Central memory CD8-positive, alpha-beta T cell (primary cell): ENCODE measurements at places on chromosomes 4 and X.

DNA sequence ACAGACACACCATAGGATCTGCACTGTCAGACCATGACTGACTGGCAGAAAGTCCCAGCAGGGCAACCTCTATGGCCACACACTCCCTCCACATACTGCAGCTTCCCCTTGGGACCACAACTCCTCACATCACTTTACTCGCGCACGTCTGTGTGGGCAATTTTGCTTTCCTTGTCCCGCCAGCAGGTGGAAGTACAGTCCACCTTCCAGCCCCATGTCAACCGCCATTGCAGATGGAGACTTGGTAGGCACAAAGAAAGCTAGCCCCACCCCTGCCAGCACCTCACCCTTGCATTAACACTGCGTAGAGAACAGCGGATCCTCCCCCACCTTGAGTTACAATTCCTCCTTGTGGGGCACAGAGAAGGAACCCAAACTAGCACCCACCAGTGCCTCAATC lies 74.4 kb upstream of the NAP1L2 start:
- H3K4me1 ChIP-seq: no peaks in the 10 kb centered on the region
- H3K27ac ChIP-seq: no peak overlapping the region
- H3K36me3 ChIP-seq: peaks cover 3% of the 10 kb centered on the region

- DNase-seq: no peak
- peaks cover 16% of the 10 kb centered on the region for H3K4me1 ChIP-seq
- peaks cover 4% of the 10 kb centered on the region for H3K36me3 ChIP-seq
- no peak overlapping the region for H3K27ac ChIP-seq
- no peak overlapping the region for H3K4me3 ChIP-seq
Measured at GRCh38 chr4:83276299-83277040, 8.1 kb downstream of the COQ2 start.

DNA sequence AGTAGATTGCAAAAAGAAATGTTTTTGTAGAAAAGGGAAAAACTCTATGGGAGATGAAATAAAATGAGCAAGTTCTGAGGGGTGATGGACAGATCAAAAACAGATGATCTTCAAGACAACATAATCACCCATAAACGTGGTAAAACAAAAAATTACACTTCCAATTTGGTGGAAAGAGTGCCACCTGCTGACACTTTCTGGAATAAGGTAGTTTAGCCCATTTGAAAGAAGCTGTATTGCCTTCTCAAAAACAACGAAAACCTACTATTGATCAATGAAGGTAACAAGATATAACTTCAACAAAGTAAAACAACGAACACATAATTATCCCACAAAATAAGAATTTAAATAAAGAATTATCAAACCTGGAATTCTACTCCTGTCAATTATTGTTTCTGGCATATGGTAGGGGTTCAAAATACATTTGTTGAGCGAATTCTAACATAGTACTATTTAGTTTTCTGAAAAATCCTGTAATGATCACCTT lies 2.5 kb downstream of the COQ2 start:
- H3K27ac ChIP-seq: peak overlapping the region; percentile 38
- peaks cover 7% of the 10 kb centered on the region for H3K36me3 ChIP-seq
- DNase-seq: peak; percentile 53
- peaks cover 32% of the 10 kb centered on the region for H3K4me1 ChIP-seq
- H3K4me3 ChIP-seq: no peak overlapping the region
- H3K27me3 ChIP-seq: no peaks in the 10 kb centered on the region

- no peak overlapping the region for H3K4me3 ChIP-seq
- no peak for DNase-seq
- H3K36me3 ChIP-seq: peaks cover 7% of the 10 kb centered on the region
- no peak overlapping the region for H3K27ac ChIP-seq
- no peaks in the 10 kb centered on the region for H3K27me3 ChIP-seq
Measured at GRCh38 chrX:119614776-119615175, 8.6 kb upstream of the NKRF start.

GRCh38 chrX:40945361-40945713 lies 139.9 kb upstream of the USP9X start:
- no peak for DNase-seq
- H3K27ac ChIP-seq: no peak overlapping the region
- H3K36me3 ChIP-seq: no peaks in the 10 kb centered on the region
- H3K4me3 ChIP-seq: no peak overlapping the region
- H3K27me3 ChIP-seq: no peaks in the 10 kb centered on the region

GRCh38 chr4:126719852-126720251 lies 912.9 kb upstream of the INTU start:
- no peak overlapping the region for H3K27ac ChIP-seq
- H3K4me1 ChIP-seq: no peaks in the 10 kb centered on the region
- DNase-seq: no peak
- no peak overlapping the region for H3K4me3 ChIP-seq
- H3K27me3 ChIP-seq: no peaks in the 10 kb centered on the region
- no peaks in the 10 kb centered on the region for H3K36me3 ChIP-seq

- H3K4me1 ChIP-seq: no peaks in the 10 kb centered on the region
- H3K27me3 ChIP-seq: no peaks in the 10 kb centered on the region
- no peak overlapping the region for H3K27ac ChIP-seq
Measured at GRCh38 chr4:164383358-164384220, 370.3 kb upstream of the SMIM31 start.

- DNase-seq: no peak
- no peak overlapping the region for H3K27ac ChIP-seq
- H3K4me1 ChIP-seq: no peaks in the 10 kb centered on the region
- no peaks in the 10 kb centered on the region for H3K27me3 ChIP-seq
Measured at GRCh38 chrX:12868747-12869146, 1.9 kb downstream of the TLR7 start.

GRCh38 chr4:187218705-187219245 lies 495.1 kb upstream of the FAT1 start:
- no peak overlapping the region for H3K27ac ChIP-seq
- H3K27me3 ChIP-seq: no peaks in the 10 kb centered on the region
- no peak overlapping the region for H3K4me3 ChIP-seq

GRCh38 chr4:2723751-2724150 lies 32.4 kb downstream of the TNIP2 start:
- peak overlapping the region; percentile 86 for H3K27ac ChIP-seq
- no peak overlapping the region for H3K4me3 ChIP-seq
- DNase-seq: no peak
- H3K36me3 ChIP-seq: peaks cover 45% of the 10 kb centered on the region
- H3K4me1 ChIP-seq: peaks cover 15% of the 10 kb centered on the region
- no peaks in the 10 kb centered on the region for H3K27me3 ChIP-seq

GRCh38 chr4:69800599-69800998 lies 40.2 kb upstream of the SULT1B1 start:
- H3K27ac ChIP-seq: no peak overlapping the region
- no peak overlapping the region for H3K4me3 ChIP-seq
- no peaks in the 10 kb centered on the region for H3K36me3 ChIP-seq
- DNase-seq: no peak

DNA sequence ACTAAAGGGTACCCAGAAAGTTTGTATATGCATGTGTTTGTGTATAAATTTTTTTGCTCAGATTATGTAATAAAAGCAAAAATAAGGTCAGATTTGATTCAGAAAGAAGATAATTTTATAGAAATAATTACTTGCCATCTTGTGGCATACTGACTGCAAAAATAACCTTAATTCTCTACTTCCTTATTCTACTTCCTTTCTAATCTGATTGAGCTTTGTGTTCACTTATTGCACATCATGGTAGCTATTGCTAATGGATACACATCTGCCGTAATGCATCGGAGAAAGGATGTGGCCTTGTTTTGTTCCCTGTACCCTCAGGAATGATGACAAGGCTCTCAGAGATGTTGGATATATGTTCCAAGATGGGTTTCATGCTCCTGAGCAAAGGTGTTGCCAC lies 10.5 kb upstream of the GNPDA2 start:
- peaks cover 69% of the 10 kb centered on the region for H3K27me3 ChIP-seq
- DNase-seq: no peak
- H3K4me1 ChIP-seq: no peaks in the 10 kb centered on the region
- H3K4me3 ChIP-seq: no peak overlapping the region

DNA sequence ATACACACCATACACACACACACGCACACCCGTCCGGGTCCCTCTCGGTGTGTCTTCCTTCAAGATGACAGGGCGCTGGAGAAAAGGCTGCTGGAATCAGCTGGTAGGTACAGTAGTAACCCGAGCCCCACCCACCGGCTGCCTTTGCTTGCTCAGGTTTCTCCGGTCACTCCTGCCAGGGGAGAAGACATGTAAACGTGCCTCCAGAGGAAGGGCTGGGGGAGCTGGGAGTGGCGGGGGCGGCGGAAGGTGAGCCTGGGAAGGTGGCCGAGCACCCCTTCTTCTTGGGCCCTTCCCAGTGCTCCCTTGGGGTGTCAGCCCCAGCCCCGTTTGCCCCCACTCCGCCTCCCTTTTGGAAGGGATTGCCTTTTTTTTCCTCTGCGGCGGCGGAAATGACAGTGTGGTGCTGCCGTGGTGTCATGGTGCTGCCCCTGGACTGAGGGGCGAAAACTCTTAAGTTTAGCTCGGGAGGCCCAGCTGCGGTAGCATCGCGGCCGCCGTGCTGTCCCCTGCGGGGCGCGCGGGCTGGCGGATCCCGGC lies at the start of gene MID2:
TSS of gene MID2 (plus strand) at position 169 of the 540 bp plus-strand sequence. CDS start 561 bp downstream, outside the sequence.
- peak within 1 kb of the TSS; percentile 86 for H3K27ac ChIP-seq
- peak within 1 kb of the TSS; percentile 82 for H3K4me3 ChIP-seq
- no peaks in the 10 kb centered on the region for H3K27me3 ChIP-seq
- peaks cover 32% of the 10 kb centered on the region for H3K4me1 ChIP-seq

DNA sequence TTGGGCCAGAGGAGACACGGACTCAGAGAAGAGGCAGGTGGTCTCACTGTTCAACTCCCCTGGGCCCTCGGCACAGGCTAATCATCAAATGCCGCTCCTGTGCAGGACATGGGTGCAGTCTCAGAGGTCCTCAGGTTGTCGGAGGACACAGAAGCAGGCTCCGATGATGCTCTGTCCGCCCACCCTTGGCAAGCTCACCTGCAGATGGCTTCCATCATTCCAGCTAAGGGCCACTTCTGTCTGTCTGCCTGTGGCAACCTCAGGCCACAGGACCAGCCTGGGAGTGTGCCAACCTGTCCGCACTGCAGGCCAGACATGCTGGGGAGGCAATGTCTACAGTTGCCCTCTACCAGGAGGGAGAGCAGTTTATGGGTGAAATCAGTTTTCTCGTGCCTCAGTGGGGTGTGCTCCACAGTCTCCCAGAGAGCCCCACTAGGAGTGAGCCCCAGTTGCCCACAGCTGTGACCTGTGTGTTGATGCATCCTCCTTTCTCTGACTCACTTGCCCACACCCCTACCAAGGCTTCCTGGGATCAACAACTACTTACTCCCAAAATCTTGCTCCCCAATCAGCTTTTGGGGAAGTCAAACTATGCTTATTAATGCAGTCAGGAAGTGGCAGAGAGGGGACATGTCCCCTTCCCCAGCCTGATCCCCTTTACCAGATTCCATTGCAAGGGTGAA lies 55.9 kb downstream of the HTRA3 start:
- H3K4me1 ChIP-seq: no peaks in the 10 kb centered on the region
- no peaks in the 10 kb centered on the region for H3K27me3 ChIP-seq
- H3K36me3 ChIP-seq: peaks cover 2% of the 10 kb centered on the region
- no peak for DNase-seq
- H3K4me3 ChIP-seq: no peak overlapping the region
- no peak overlapping the region for H3K27ac ChIP-seq

GRCh38 chr4:117331817-117332216 lies 246.4 kb upstream of the TRAM1L1 start:
- H3K4me3 ChIP-seq: no peak overlapping the region
- no peaks in the 10 kb centered on the region for H3K4me1 ChIP-seq
- no peaks in the 10 kb centered on the region for H3K27me3 ChIP-seq
- no peak for DNase-seq

- H3K4me3 ChIP-seq: no peak overlapping the region
- peaks cover 1% of the 10 kb centered on the region for H3K4me1 ChIP-seq
- DNase-seq: no peak
- H3K36me3 ChIP-seq: no peaks in the 10 kb centered on the region
- H3K27me3 ChIP-seq: no peaks in the 10 kb centered on the region
Measured at GRCh38 chrX:131821945-131822622, 201.0 kb upstream of the STK26 start.

- H3K4me1 ChIP-seq: no peaks in the 10 kb centered on the region
- no peak for DNase-seq
- H3K27me3 ChIP-seq: no peaks in the 10 kb centered on the region
- H3K36me3 ChIP-seq: no peaks in the 10 kb centered on the region
Measured at GRCh38 chrX:10395643-10396042, 224.7 kb downstream of the MID1 start.

DNA sequence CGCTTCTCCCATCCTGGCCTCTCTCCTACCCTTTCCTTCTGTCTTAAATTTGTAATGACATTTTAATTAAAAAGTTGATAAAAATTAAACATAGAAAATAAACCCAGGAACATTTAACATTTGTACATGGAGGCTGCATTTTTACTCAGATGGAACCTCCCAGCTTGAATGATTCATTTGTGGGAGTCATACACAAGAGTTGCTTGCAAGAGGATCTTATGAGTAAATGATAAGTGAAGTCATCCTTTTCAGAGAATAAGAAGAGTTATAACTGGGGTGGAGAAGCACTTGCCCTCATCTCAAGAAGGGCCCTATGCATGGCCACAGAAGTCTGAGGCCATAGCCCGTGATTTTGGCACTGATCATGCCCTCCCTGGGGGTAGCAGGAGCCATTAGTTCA lies 482.9 kb upstream of the BOD1L1 start:
- no peak for DNase-seq
- H3K27ac ChIP-seq: no peak overlapping the region
- no peaks in the 10 kb centered on the region for H3K4me1 ChIP-seq
- H3K36me3 ChIP-seq: no peaks in the 10 kb centered on the region
- no peak overlapping the region for H3K4me3 ChIP-seq
- no peaks in the 10 kb centered on the region for H3K27me3 ChIP-seq

DNA sequence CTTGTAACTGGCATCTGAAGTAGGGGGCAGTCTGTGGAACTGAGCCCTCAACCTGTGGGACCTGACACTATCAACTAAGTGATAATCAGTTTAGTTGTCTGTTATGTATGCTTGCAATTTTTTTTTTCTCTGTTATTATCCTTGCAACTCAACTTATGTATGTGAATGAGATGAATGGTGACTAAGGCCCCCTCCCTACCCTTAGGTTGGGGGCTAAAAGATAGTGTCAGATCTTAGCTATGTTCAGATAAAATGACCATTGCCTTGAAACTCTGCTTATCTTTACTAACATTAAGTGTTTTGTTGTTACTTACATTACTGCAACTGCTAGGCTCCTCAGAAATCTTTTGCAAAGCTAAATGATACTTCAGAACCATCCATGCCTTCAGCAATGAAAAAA lies 31.5 kb downstream of the TMEM184C start:
- no peak overlapping the region for H3K4me3 ChIP-seq
- H3K27me3 ChIP-seq: no peaks in the 10 kb centered on the region
- no peak for DNase-seq
- H3K36me3 ChIP-seq: peaks cover 15% of the 10 kb centered on the region
- H3K27ac ChIP-seq: peak overlapping the region; percentile 16
- peaks cover 59% of the 10 kb centered on the region for H3K4me1 ChIP-seq

DNA sequence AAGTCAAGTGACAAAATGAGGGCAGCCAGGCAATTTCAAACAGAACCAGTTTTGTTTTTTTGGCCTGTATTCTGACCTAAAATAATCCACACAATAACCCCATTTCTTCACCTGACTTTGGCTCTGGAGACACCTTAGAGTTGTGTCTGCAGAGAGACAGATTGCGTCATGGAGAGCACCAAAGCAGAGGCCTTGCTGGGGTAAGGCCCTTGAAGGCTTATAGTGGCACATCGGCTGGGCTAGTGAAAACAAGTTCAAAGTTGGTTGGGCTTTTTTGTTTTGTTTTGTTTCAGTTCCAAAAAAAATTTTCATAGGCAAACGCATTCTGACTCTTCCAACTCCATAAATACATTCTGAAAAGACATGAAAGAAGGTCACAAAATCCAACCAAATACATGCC lies 34.4 kb downstream of the PARM1 start:
- peaks cover 1% of the 10 kb centered on the region for H3K36me3 ChIP-seq
- H3K27ac ChIP-seq: no peak overlapping the region
- no peaks in the 10 kb centered on the region for H3K27me3 ChIP-seq
- no peaks in the 10 kb centered on the region for H3K4me1 ChIP-seq
